ENCODE measurements at places on chromosomes 16 and 17.

DNA sequence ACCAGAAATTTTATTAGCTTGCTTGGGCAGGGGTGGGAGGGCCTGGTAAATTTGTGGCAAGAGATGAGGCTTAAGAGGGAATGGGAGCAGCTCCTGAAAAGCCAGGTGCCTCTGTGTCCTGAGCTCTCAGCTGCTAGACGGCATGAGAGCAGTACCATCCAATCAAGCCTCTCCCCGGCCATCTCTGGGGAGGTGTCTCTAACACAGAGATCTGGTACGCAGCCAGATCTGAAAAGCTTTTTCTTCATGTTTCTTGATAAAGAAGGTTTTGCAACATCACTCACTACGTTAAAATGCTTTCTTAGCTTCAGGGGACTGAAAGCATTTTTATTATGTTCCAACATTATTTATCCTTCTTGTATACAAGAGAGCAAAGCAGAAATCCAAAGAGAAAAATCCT is 488.2 kb downstream of the RBFOX1 start:
- DNase-seq, result no peak

- no peak for DNase-seq
Measured at GRCh38 chr16:28610595-28611191, 849 bp upstream of the SULT1A1 start.

GRCh38 chr17:73921306-73921705 is 277.1 kb upstream of the SDK2 start:
- no peak for DNase-seq

DNA sequence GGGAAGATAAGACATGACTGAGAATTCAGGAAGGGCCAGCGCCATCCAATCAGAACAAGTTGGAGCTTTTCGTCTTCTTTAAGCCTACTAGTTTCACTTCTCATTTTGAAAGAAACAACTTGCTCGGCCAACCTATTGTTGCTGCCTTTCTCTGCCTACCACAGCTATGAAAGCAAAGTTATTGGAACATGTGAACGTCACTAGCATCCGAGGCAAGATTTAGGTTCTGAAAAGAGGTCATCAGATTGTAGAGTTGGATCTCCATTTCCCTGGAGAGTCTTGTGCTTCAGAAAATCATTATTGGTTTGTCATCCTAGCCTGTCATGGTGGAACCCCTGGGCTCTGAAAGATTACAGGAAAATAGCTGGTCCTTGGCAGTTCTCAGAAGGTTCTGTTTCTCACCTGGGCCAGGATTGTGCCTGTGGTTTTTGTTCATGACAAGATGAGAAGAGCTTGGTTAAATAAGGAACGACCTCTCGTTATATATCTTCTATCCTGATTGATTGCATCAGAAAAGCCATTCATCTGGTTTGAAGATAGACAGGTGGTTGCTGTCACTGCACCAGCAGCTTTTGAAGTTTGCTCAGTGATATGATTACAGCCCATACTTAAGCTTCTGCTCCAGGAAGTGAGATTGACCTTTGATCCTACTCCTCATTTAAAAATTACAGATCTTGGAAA is 25.3 kb downstream of the CDH13 start:
- DNase-seq, result no peak

GRCh38 chr17:10058921-10059683 is 139.3 kb downstream of the GAS7 start:
- DNase-seq, result no peak

DNA sequence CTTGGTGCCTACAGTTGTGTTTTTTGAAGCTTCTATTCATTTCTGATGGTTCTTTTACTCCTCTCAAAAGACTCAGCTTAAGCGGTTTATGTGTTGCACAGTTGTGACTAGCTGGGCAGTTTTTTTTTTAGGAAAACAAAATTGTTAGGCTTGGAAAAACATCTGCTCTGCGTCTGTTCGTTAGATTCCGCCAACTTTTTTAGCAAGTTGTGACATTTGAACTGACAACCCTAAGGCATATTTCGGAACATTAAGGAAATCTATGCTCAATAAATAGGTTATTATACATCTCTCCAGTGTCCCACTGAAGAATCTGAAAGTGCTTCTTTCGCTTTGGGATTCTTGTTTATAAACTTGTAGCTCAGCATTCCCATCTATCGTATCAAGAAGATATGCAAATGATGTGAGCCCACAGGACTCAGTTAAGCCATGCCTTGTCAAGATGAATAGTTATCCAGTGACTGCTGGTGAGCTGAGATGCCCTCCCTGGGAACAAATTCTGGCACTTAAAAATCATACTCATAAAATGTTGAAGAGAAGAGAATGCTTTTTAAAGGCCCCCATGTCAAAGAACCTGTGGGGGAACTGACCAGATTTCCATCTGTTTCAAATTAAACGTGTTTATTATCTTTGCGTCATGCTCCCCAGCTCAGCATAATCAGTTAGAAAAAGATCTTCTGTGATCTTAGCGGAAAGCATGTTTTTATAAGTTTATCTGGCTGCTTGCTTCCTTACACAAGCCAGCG is 109.0 kb upstream of the FAM20A start:
- DNase-seq, result no peak

DNA sequence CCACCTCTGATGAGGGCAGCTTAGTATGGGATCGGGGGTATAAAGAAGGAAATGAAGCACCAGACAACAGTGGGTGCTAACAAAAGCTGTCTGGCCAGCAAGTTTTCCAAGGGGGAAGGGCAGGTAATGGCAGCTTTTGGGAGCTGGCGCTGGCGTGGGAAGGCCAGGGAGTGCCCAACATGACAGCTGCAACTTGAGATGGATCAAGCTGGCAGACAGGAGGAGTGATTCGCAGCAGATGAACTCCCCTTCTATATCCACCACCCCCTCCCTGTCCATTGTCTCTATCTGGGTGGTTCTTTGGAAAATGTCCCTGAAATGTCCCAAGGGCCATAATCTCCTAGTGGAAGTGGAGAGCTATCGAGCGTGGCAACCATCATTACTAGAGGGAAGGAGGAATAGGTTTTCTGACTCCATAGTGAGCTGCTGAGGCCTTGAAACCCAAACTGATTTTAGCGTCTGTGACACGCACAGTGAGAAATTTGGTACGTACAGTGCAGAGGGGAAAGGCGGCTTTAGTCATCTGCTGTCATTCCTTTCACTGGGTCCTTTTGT is 4.8 kb upstream of the INPP5K start:
- no peak for DNase-seq

DNA sequence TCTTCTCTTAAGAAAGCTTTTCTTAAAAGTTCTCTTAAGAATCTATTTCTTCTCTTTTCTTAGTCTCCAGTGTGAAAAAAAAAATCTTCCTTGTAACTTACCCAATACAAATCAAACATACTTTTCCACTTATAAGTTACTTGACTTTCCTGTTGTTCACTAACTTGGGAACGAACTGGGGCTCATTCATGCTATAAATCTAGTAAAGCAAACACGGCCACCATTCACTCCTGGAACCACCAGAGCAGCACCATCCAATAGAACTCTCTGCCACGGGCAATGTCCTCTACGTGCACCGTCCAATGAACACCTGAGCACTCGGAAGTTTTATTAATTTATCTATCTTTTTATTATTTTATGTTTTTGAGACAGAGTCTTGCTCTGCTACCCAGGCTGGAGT is 20.8 kb downstream of the SRP68 start:
- DNase-seq, result no peak

DNA sequence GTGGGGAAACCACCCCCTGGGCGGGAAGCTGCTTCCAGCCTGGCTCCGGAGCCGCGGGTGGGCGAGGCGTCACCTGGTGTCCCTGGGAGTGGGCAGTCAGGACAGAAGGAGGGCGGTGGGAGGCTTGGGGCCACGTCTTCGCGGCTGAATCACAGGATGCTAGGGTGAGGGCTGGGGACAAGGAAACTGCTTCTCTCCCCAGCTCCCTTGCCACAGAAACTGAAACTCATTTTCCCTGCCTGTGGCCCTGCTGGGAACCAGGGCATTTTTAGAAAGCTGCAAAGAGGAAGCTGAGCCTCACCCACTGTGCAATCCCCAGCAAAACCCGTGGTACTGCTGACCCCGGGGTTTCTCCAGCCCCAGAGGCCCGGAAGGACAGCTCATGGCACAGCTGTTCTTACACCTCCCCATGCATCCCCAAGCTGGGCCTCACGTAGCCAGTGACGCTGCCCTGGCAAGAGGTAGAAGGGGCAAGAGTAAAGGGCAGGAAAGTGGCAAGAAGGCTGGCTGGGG is 8.2 kb downstream of the RHBDF2 start:
- DNase-seq, result no peak

GRCh38 chr17:29622337-29623282 is at the start of gene CORO6:
CORO6 (minus strand) TSS chr17:29622912; CDS start chr17:29621421, 1,491 bp downstream.
- DNase-seq, result no peak

GRCh38 chr17:41844971-41845370 is 7.3 kb downstream of the KLHL10 start:
- DNase-seq, result no peak
